Anterior cingulate cortex (tissue), 58 donors: ENCODE measurements at places on chromosomes 6 and 20.

GRCh38 chr6:108650781-108651180, 90.1 kb downstream of the FOXO3 start:
- DNase-seq = no peak

- DNase-seq = no peak
Measured at GRCh38 chr6:68052234-68052633, 582.8 kb upstream of the ADGRB3 start.

DNA sequence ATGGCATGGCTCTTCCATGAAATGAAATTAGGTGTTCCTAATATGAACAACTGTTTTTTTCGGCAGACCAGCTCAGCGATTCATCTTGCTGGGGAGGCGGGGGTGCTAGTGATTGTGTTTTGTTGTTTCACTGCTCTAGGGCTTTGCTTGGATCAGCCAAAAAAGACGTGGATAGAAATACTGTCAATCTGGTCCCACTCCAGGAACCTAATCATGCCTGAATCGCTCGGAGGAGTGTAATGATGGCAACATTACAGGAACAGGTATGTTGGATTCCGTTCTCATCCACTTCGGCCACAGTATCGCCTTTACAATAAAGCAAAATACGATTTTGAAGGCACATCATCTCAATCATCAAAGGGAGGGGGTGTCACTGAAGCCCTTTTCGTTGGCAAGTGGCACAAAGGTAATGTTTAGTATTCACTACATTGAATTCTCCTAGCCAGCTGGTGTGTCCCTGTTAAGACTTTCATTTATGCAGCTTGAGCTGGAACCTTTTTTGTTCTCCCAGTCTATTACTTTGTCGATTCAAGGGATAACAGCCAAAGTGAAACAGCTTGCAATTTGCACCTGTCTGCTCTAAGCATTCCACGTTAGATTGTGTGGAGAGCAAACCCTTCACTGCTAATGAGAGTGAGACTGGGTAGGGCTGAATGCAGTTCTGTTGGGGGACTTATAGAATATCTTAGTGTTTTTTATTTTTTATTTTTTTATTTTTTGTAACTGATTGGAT, 477.7 kb downstream of the TFAP2A start:
- DNase-seq = no peak

GRCh38 chr6:42507195-42507594, 55.5 kb upstream of the TRERF1 start:
- DNase-seq = no peak

- DNase-seq = no peak
Measured at GRCh38 chr6:18088419-18089296, 33.8 kb downstream of the NHLRC1 start.

- DNase-seq = no peak
Measured at GRCh38 chr6:150038202-150039062, 13.1 kb upstream of the RAET1L start.

- no peak for DNase-seq
Measured at GRCh38 chr6:72522735-72523141, 99.1 kb upstream of the KCNQ5 start.

DNA sequence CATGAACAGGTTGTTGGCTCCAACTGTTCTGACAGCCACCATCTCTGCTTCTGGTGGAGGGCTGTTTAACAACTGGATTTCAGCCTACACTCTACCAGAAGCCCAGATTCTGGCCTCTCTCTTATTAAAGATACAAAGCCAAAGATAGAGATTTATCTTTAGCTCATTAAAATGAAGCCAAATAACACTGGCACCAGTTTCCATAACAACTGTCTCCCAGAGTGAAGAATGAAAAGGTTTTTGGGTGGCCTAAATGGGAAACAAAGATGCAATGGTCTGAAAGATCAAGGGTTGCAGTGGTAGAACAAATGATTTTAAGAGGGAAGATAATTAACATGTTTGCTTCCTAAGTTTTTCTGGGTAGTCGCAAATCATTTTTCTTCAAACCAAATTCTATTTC, 3.2 kb upstream of the SMPDL3A start:
- no peak for DNase-seq

GRCh38 chr20:63574156-63574828, at the start of gene HELZ2:
TSS of gene HELZ2 (minus strand) at chr20:63574239. CDS start at chr20:63572385, 1,854 bp downstream.
- DNase-seq = peak; percentile 3

DNA sequence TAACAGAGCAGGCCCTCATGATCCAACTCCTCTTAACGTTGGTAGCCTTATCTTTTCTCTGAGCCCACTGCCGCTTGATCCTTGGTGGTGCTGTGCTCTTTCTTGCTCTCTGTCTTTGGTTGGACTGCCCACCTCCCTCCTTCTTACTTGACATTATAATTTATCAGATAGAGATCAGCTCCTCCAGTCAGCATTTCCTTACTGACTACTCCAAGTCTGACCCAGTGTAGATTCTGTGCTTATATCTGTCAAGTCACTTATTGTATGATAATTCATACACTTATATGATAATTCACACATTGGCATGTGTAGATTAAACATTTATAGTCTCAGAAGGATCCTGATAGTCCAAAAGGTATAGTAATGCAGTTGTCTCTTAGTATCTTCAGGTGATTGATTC, 18.1 kb downstream of the PTPRA start:
- DNase-seq = no peak
